ENCODE measurements at places on chromosomes 2 and 18. TPM values are rescaled to one million over a fixed set of nuclear protein-coding genes. Genes with fewer than 3 reads are reported as not detected.

- H3K4me1 ChIP-seq: no peaks in the 10 kb centered on the region
- no peak overlapping the region for H3K27ac ChIP-seq
- H3K36me3 ChIP-seq: no peaks in the 10 kb centered on the region
- no peaks in the 10 kb centered on the region for H3K27me3 ChIP-seq
These were observed 365.9 kb downstream of the CELF4 start for GRCh38 chr18:37199741-37200140.

DNA sequence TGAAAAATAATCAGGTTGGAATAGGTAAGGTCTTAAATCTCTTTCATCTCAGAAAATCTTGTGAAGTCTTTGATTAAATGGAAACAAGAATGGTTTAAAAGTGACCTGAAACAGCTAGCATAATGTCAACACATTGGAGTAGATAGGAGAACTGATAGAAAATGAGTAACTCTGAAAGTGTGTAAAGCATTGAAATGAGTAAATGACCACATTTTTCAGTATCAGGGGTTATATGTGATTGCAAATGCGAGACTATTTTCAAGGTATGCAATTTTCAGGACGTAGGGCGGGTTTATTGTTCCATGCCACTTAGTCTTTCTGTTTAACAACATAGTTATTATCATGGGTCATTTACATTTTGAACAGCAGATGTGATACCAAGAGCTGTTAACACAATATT lies 1383.2 kb downstream of the LRP1B start:
- no peak overlapping the region for H3K27ac ChIP-seq
- no peaks in the 10 kb centered on the region for H3K4me1 ChIP-seq
- no peaks in the 10 kb centered on the region for H3K27me3 ChIP-seq
- H3K4me3 ChIP-seq: no peak overlapping the region
- DNase-seq: no peak
- no peaks in the 10 kb centered on the region for H3K36me3 ChIP-seq

GRCh38 chr2:20207051-20207450 lies 17.9 kb downstream of the SDC1 start:
- H3K27me3 ChIP-seq: peaks cover 12% of the 10 kb centered on the region
- no peak for DNase-seq
- H3K4me1 ChIP-seq: no peaks in the 10 kb centered on the region

- peaks cover 5% of the 10 kb centered on the region for H3K27me3 ChIP-seq
- no peak overlapping the region for H3K4me3 ChIP-seq
- DNase-seq: no peak
- H3K4me1 ChIP-seq: peaks cover 4% of the 10 kb centered on the region
- peaks cover 4% of the 10 kb centered on the region for H3K36me3 ChIP-seq
These were observed 25.6 kb upstream of the ZNF407 start for GRCh38 chr18:74571895-74572680.

GRCh38 chr2:223055836-223056235 lies 3.8 kb downstream of the KCNE4 start:
- no peak overlapping the region for H3K27ac ChIP-seq
- no peaks in the 10 kb centered on the region for H3K27me3 ChIP-seq
- no peak for DNase-seq
- H3K4me3 ChIP-seq: no peak overlapping the region

DNA sequence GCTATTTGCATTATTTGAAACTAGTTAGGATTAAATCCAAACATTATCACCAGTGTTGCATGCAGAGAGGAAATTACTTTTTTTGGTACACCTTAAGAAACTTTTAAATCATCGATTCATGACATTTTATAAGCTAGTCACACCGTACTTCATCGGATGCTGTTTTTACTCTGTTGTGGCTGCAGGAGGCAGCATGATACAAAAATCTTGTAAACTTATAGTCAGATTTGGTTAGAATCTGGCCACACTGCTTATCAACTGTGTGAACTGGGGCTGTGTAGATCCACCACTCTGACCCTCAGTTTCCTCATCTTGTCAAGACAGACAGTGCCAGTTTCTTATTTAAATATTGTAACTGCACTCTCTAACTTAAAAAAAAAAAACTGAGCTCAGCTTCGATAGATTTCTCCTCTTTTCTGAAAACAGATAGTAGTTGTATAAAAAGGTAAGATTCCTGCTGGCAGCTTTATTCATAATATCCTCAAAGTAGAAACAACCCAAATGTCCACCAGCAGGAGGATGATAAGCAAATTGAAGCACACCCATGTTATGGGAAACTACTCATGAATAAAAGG lies 77.8 kb downstream of the RAPGEF4 start:
- no peak overlapping the region for H3K4me3 ChIP-seq
- H3K36me3 ChIP-seq: no peaks in the 10 kb centered on the region
- H3K27me3 ChIP-seq: no peaks in the 10 kb centered on the region
- H3K4me1 ChIP-seq: no peaks in the 10 kb centered on the region

- DNase-seq: no peak
- no peak overlapping the region for H3K4me3 ChIP-seq
- no peaks in the 10 kb centered on the region for H3K27me3 ChIP-seq
- no peaks in the 10 kb centered on the region for H3K4me1 ChIP-seq
- H3K36me3 ChIP-seq: no peaks in the 10 kb centered on the region
- H3K27ac ChIP-seq: no peak overlapping the region
These were observed 171.0 kb downstream of the SLC4A3 start for GRCh38 chr2:219798430-219798829.

Gene FKBP7
- 15.5 TPM for total RNA-seq

Gene VIL1
- 0.44 TPM for total RNA-seq

Gene CCDC68
- total RNA-seq: 0.87 TPM

Gene ATP8B1
- total RNA-seq: 66.7 TPM
